Urinary bladder (tissue), 4 donors: ENCODE measurements at places on chromosomes 7 and 10. TPM values are rescaled to one million over a fixed set of nuclear protein-coding genes. Genes with fewer than 3 reads are reported as not detected.

BET1 gene
- total RNA-seq = 62.7 TPM

- DNase-seq = no peak
These were observed 25.5 kb downstream of the EGFR start for GRCh38 chr7:55044371-55044717.

ASB13 gene
- 8.7 TPM for total RNA-seq

CTAGE8 gene
- total RNA-seq = 0.79 TPM

ADAP1 gene
- 11.7 TPM for total RNA-seq

DNA sequence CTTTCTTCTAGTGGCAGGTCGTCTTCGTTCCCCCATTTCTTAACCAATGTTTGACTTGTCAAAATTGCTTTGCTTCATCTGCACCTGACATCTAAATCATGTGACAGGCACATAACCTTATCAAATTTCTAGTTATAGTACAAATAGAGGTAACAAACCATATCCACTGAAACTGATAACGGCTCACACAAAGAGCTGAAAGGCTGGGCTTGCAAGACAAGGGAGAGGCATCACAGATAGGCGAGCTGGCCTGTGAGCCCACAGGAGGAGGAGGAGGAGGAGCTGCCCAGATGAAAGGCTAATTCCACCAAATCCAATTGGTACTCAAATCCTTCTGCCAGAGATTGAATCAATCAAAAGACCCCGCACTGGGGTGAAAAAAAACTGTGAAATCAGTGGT, 80.2 kb upstream of the NEBL start:
- DNase-seq = no peak

- DNase-seq = no peak
These were observed 72.9 kb downstream of the CDK14 start for GRCh38 chr7:90668992-90669391.

LEP gene
- not detected for total RNA-seq

- DNase-seq = no peak
These were observed 199.7 kb downstream of the IMMP2L start for GRCh38 chr7:111362506-111363054.

UTF1 gene
- total RNA-seq = not detected

GRCh38 chr7:128266883-128267594, 26.0 kb downstream of the LEP start:
- DNase-seq = no peak

GRCh38 chr7:30556840-30557239, 37.8 kb upstream of the GARS1 start:
- no peak for DNase-seq

MINDY4 gene
- total RNA-seq = 12.8 TPM

- no peak for DNase-seq
These were observed 59.0 kb downstream of the EGFR start for GRCh38 chr7:55077561-55078410.

AOC1 gene
- 0.32 TPM for total RNA-seq

DNA sequence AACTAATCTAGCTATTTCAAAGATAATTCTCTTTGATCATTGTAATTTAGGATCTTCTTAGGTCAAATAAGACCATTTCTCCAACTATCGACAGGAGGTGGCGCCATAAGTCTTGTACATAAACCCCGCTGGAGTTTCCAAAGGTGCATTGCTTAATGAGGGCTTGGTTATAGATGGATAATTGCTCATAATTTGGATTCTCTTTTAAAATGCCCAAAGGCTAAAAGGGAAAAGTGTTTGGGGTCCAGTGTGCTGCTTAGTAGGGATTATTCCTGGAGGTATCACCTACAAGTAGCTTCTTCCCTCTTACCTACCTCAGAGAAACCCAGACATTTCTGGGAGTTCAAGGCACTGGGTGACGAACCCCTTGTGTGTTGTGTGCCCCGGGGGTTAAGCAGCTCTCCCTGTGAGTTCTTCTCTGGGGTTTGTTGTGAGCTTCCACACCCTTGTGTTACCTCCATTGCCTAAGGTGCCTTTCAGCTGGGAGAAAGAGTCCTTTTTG, 75.2 kb downstream of the PAXIP1 start:
- peak; percentile 67 for DNase-seq

DNA sequence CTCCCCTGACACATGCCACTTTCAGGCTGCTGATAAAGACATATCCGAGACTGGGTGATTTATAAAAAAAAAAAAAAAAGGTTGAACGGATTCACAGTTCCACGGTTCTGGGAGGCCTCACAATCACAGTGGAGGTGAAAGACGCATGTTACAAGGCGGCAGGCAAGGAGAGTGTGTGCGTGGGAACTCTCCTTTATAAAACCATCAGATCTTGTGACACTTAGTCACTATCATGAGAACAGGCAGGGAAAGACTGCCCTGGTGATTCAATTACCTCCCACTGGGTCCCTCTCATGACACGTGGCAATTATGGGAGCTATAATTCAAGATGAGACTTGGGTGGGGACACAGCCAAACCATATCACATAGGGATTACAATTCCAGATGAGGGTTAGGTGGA, 181.5 kb downstream of the TCERG1L start:
- DNase-seq = no peak

- DNase-seq = no peak
These were observed 155.0 kb upstream of the LANCL2 start for GRCh38 chr7:55210176-55210575.

GRCh38 chr10:36473122-36473521, 652.3 kb upstream of the ANKRD30A start:
- DNase-seq = no peak

FAM221A gene
- 4.3 TPM for total RNA-seq

TMEM26 gene
- total RNA-seq = 11.7 TPM

DNA sequence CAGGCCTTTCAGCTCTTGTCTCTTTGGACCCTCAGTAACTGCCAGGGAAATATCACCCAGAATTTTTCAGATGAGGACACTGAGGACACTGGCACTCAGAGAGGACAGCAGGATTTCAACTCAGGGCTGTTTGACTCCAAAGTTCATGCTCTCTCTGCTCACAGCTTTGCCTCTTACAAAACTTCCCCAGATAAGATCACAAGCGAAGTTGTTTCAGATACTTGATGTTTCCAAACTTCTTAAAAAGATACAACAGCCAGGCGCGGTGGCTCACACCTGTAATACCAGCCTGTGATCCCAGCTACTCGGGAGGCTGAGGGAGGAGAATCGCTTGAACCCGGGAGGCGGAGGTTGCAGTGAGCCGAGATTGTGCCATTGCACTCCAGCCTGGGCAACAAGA, 32.4 kb upstream of the ZRANB1 start:
- DNase-seq = no peak

- DNase-seq = no peak
These were observed 229.3 kb upstream of the CTBP2 start for GRCh38 chr10:125389648-125390047.

GRCh38 chr10:114174695-114175188, 739 bp upstream of the CCDC186 start:
- no peak for DNase-seq

GRCh38 chr10:75401569-75402485, at the start of gene ZNF503:
Gene ZNF503 (minus strand): TSS chr10:75401764. CDS start chr10:75401419, 345 bp downstream.
- DNase-seq = peak; percentile 97

- no peak for DNase-seq
These were observed 380 bp downstream of the NAT16 start for GRCh38 chr7:101179713-101180112.

ZNF716 gene
- not detected for total RNA-seq

GRCh38 chr10:112275512-112276245, 7.5 kb upstream of the TECTB start:
- DNase-seq = no peak

ITIH5 gene
- total RNA-seq = 97.6 TPM

DNA sequence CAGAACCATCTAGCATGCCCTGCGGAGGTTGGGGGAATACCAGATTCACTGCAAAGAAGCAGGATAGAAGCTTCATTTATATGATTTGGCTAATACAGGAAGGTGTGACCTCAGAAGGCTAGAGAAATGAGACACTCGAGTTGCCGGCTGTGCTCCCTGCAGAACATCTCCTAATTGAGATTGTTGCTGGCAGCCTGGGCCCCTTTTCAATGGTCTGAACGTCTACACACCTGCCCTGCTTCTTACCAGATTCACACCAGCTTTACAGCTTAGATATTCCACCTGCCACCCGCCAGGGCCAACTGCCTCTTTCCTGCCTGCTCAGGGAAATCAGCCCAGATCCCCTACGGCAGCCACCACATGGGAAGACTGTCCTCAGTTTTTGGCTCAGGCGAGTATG, 475.3 kb upstream of the AUTS2 start:
- DNase-seq = no peak

DNA sequence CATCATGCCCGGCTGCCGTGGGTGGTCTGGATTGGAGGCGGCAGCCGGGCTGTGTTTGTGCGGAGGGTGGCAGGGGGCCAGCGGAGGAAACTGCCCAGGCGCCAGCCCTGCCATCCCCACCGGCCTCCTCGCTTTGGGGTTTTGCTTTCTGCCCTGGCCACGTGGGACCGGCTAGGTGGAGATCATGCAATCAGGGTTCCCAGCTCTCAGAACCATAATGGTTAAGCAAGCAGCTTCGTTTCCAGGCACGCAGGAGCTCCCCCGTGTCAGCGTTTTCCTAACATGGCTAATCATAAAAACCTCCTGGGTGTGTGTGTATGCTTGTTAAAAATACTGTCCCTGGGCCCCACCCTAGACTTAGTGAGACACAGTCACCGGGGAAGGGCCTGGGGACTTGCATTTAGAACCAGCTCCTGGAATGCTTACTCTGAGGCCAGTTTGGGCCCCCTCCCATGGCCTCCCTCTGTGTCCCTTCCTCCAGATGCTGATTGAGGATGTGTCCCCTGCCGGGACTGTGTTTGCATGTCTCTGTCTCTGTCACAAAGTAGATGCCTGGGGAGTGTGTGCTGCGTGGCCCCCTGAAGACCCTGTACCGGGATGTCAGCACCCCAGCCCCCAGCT, 119.3 kb downstream of the CUX1 start:
- DNase-seq = no peak
